Endothelial cell (in vitro differentiated cells): ENCODE measurements at places on chromosomes 16 and 17. TPM values are rescaled to one million over a fixed set of nuclear protein-coding genes. Genes with fewer than 3 reads are reported as not detected.

KRT40 gene
- total RNA-seq = not detected

IRX5 gene
- 2.6 TPM for total RNA-seq

MYOCD gene
- total RNA-seq = 0.38 TPM

INCA1 gene
- total RNA-seq = 2.2 TPM

SDR42E2 gene
- 0.10 TPM for total RNA-seq

MT1F gene
- total RNA-seq = not detected

CAMTA2 gene
- 42.3 TPM for total RNA-seq

CA4 gene
- total RNA-seq = 8.3 TPM

FBXO39 gene
- not detected for total RNA-seq

IGSF6 gene
- not detected for total RNA-seq

ALDH3A1 gene
- 0.31 TPM for total RNA-seq

LPO gene
- 0.31 TPM for total RNA-seq
